ENCODE measurements at places on chromosomes 6 and 20.

DNA sequence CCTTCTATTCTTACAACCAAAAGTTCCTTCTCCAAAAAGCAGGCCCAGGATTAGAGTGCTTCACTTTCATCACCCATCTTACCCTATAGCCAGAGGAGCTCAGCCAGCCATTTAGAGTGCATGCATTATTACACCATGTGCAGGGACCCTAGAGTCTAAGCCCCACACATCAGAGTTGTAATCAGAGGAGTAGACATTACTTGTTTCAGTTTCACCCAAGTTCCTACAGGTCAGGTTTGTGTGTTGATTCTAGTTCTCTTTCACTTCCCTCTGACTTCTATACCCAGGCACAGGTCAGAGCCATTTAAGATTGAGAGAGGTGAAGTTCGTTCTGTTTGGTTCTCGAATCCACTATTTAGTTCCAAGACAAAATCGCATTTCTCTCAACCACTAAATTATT, 16.3 kb upstream of the ARFGEF3 start:
- DNase-seq, result no peak

DNA sequence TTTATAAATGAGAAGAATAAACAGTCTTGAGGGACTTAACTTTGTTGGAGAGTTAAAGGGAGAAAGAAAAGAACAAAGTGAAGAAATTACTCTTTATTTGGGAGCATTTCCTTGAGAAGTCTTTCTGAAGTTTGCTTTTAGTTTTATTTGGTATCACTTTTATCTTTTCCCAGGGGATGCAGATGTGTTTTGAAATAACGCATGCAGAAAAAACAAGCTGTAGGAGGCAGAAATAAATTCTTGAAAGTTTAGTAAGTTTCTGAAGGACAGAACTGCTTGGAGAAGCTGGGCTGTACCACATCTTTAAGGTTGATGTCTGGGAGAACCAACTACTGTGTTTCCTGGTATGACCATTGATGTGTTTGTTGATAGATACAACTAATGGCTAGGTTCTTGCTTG, 75.0 kb downstream of the PLCB4 start:
- DNase-seq, result no peak

GRCh38 chr6:125253881-125254280, 47.9 kb downstream of the HDDC2 start:
- no peak for DNase-seq

DNA sequence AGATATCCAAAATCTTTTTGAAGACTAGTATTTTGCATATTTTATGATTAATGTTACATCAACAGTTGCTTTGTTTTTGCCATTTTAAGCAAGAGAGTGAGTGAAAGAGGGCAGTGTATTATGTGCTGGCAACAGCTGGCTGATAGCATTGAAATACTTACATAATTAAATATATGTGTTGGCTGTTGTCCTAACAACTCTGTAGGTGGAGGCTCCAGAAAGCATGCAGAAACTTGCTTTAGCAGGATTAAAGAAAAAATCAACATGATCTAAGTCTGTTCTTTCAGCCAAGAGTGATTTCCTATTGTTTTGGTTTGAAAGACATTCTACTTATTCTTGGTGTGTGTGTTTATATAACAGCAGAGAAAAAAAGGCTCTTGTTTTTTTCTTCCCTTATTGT, 127.5 kb downstream of the CDKAL1 start:
- DNase-seq, result no peak

- DNase-seq, result no peak
Measured at GRCh38 chr6:79071547-79071946, 6.5 kb downstream of the PHIP start.

- DNase-seq, result no peak
Measured at GRCh38 chr6:149925253-149925973, 2.5 kb upstream of the RAET1G start.

Measured in CD4-positive, CD25-positive, alpha-beta regulatory T cell (primary cell).